ENCODE measurements at places on chromosomes 12 and 14. TPM values are rescaled to one million over a fixed set of nuclear protein-coding genes. Genes with fewer than 3 reads are reported as not detected.

The DLST gene
- 71.3 TPM for total RNA-seq

The MYF5 gene
- total RNA-seq: 5.8 TPM

DNA sequence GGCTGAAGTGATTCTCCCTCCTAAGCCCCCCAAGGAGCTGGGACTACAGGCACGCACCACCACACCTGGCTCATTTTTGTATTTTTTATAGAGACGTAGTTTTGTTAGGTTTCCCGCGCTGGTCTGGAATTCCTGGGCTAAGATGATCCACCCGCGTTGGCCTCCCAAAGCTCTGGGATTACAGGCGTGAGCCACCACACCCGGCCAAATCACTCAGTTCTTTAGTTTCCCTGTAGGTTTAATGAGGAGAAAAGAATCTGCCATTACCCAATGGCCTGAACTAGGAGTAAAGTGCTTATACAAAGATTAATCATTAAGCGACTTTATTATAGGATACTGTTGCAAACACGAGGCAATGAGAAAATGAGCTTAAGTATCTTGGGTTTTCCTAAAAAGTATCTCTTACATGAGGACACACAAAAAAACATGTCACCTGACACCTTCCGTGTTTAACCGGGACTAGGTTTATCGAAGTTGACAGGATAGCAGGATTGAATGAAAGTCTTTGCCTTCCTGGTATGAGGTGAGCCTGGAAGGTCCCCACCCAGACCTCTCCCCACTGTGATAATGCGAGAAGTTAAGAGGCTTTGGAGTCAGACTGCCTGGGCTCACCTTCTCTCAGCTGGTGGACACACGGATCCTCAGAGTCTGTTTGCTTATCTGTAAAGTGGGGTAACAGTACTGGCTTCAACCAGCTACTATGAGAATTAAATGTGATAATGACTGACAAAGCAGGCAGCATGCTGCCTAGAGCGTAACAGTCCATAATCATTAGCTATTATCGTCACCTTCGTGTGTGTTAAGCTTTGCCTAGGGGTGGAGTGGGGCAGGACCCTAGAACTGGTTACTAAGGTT is 133.5 kb upstream of the KRAS start:
- H3K4me1 ChIP-seq: no peaks in the 10 kb centered on the region
- H3K27ac ChIP-seq: peak overlapping the region; percentile 96
- H3K36me3 ChIP-seq: no peaks in the 10 kb centered on the region
- no peaks in the 10 kb centered on the region for H3K27me3 ChIP-seq
- no peak overlapping the region for H3K4me3 ChIP-seq

GRCh38 chr14:86543521-86543920 is 1013.6 kb downstream of the FLRT2 start:
- DNase-seq: no peak
- H3K4me1 ChIP-seq: no peaks in the 10 kb centered on the region
- H3K27me3 ChIP-seq: no peaks in the 10 kb centered on the region
- no peak overlapping the region for H3K4me3 ChIP-seq
- H3K36me3 ChIP-seq: no peaks in the 10 kb centered on the region
- H3K27ac ChIP-seq: no peak overlapping the region

- H3K27ac ChIP-seq: peak overlapping the region; percentile 39
- peaks cover 16% of the 10 kb centered on the region for H3K4me1 ChIP-seq
- no peak for DNase-seq
- H3K36me3 ChIP-seq: peaks cover 4% of the 10 kb centered on the region
- peak overlapping the region; percentile 37 for H3K4me3 ChIP-seq
Observed at GRCh38 chr14:64764641-64765520, 60.7 kb downstream of the PLEKHG3 start.

Measured in gastrocnemius medialis (tissue), 4 donors.